ENCODE measurements at places on chromosomes 13 and 19. TPM values are rescaled to one million over a fixed set of nuclear protein-coding genes. Genes with fewer than 3 reads are reported as not detected.

SYT5 gene
- total RNA-seq: under 0.01 TPM

LRRC25 gene
- total RNA-seq: 3.9 TPM

ZNF626 gene
- total RNA-seq: 40.0 TPM

KCNRG gene
- total RNA-seq: 2.6 TPM

ATXN8OS gene
- total RNA-seq: not detected

DNA sequence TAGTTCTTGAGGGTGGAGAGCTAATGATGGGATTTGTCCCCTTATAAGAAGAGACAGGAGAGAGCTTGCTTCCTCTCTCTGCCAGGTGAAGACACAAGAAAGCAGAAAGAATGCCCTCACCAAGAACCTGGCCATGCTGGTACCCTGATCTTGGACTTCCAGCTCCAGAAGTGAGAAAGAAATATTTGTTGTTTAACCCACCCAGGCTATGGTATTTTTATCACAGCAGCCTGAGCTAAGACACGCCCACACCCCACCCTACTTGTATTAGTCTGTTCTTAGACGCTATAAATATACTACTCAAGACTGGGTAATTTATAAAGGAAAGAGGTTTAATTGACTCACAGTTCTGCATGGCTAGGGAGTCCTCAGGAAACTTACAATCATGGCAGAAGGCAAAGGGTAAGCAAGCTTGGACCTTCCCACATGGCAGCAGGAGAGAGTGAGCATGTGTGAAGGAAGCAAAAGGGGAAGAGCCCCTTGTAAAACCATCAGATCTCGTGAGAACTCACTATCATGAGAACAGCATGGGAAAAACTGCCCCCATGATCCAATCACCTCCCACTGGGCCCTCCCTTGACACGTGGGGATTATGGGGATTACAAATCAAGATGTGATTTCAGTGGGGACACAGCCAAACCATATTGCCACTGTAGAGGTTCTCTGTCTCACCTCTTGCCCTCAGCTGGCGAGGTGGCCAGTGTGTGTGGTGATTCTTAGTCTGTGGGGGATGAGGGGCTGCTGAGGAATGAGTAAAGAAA, 57.4 kb upstream of the RCBTB2 start:
- DNase-seq: no peak

- DNase-seq: no peak
These were observed 209.1 kb downstream of the OLFM4 start for GRCh38 chr13:53237696-53238095.

DNA sequence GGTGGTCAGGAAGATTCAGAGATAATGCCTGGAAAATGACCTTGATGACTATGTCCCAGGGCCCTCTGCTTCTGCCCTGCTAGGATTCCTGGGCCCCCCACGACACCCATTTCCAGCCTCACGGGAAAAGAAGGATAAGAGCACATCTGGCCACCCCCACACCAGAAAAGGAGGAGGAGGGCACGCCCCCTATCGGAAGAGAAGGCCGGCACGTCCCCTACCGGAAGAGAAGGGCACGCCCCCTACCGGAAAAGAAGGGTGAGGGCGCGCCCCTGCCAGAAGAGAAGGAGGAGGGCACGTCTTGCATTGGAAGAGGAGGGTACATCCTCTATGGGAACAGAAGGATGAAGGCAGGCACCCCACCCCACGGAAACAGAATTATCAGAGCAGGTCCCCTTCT, 84.3 kb downstream of the IER2 start:
- no peak for DNase-seq

GRCh38 chr13:110542169-110542796, 19.2 kb downstream of the RAB20 start:
- no peak for DNase-seq

DNA sequence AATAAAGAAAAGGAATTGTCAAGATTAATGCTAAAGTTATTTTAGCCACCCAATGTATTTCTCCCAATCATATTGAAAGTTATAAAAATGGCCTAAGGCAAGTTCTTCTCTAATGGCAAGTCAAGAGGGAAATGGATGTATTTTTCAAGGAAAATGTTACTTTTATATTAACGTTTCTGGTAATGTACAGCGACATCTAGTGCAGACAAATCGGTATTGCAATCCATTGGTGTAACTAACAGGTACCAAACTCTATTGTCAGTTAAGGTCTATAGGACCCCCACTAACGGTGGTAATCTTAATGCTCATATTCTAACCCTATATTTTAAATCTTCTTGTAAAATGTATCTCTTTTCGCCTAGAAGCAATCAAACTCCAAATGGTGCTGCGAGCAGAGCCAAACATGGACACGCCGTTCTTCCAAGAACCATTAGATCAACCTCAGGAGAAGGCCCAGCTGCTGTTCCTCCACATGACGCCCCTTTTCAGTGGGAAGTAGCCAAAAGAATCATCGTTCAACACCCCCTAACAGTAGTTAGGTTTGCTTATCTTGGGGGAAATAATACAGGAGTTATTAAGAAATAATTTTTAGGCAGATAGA, 98.5 kb upstream of the PABPC3 start:
- DNase-seq: no peak

GRCh38 chr13:20198781-20199180, 6.0 kb upstream of the GJB2 start:
- DNase-seq: no peak

DNA sequence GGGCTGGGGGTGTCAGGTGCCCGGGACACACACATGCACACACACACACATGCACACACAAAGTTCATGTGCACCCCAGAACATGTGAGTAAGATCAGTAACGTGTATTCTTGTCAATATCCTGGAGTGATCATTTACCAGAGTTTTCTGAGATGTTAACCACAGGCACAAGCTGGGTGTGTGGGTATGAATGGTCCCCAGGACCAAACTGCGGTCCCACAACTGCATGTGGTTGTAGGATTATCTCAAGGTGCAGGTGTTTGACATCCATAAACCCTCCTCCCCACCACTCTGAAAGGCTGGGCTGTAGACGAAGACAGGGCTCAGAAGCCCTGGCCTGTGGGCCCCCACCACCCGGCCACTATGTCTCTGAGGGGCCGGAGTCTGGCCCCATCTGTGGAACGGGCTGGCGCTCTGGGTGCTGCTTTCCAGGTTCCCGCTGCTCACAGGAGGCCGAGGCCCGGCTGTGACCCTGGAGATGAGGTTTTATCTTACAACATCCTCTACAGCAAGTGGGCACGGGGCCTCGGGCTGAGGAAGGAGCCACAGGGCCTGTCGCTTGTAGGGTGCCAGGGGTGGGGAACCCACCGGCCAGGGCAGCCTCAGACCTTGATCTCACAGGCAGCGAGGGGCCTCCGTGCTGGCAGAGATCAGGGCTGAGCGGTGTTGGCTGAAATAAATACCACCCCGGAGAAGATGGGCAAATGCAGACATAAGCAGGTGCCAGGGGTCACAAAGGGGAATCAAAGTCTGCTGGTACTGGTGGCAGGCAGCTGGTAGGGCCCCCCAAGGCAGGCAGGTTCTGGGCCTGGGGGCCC, 4.3 kb downstream of the F2RL3 start:
- DNase-seq: no peak

- DNase-seq: no peak
These were observed 458.0 kb upstream of the GPC6 start for GRCh38 chr13:92768602-92769001.

DNA sequence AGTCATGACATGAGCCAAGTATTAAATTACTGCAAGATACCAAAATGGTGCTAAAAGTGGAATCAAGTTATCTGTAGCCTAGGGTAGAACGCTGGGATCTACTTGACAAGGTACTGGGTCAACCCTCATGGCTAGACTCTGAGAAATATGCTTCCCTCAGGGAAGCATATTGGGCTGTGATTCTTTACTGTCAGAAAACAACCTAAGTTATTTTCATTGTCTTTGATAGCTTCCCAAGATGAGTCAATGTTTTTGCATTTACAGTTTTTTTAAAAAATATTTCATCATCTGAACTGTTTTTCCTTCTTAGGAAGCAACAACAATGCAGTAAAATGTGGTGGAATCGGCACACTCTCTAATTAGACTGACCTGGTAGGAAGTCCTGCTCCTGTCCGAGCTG, 218.0 kb downstream of the RGCC start:
- DNase-seq: no peak

DNA sequence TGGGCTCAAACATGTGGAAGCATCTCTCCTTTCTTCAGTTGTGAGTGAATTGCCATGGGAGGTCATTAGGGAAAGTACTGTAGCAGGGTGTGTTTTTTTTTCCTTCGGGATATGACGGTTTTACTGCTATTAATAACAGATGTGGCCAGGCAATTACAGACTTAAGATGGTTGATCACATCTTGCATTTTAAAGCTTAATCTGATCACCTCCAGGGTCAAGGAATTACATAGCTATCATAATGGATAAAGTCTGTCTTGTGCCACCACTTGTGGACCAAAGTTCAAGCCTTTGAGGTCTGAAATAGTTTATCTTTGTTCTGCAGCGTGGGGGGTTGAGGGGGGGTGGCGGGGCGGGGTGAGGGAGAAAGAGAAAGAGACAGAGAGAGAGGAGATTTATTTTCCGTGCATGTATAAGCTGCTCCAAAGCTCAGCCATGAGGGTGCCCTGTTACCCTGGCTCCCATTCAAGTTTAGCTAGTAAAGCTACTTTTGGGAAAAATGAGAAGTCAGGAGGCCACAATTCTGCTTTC, 5.5 kb upstream of the SERP2 start:
- no peak for DNase-seq

DNA sequence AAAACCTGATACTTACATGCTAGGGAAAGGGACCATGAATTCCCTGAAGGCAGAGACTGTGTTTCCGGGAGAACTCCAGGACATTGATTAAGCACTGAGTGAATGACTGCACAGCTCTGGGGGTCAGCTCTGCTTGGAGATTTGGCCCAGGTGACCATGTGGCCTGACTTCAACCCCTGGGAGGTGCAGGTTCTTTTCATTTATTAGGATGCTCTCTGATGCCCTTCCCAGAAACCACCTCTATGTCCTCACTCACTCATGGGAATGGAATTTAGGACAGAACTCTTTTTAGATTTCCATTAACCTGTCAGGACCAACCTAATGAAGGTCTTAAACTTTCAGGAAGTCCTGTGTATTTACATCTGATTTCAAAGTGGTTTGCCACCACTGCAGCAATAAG, 393.3 kb upstream of the ARGLU1 start:
- DNase-seq: no peak

- no peak for DNase-seq
These were observed 703 bp downstream of the SLC17A7 start for GRCh38 chr19:49440439-49441209.

DNA sequence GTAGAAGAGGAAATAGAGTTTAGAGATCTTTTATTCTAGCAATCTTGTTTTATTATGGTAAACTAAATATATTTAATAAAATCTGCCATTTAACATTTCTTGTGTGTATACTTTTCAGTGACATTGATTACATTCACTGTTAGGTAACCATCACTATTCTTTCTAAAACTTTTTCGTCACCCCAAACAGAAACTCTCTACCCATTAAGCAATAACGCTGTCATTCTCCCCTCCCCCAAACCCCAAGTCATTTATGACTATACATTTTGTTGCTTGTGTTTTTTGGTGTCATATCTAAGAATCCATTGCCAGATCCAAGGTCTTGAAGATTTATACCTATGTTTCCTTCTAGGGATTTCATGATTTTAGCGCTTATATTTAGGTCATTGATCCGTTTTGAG, 10.6 kb downstream of the URI1 start:
- no peak for DNase-seq

DNA sequence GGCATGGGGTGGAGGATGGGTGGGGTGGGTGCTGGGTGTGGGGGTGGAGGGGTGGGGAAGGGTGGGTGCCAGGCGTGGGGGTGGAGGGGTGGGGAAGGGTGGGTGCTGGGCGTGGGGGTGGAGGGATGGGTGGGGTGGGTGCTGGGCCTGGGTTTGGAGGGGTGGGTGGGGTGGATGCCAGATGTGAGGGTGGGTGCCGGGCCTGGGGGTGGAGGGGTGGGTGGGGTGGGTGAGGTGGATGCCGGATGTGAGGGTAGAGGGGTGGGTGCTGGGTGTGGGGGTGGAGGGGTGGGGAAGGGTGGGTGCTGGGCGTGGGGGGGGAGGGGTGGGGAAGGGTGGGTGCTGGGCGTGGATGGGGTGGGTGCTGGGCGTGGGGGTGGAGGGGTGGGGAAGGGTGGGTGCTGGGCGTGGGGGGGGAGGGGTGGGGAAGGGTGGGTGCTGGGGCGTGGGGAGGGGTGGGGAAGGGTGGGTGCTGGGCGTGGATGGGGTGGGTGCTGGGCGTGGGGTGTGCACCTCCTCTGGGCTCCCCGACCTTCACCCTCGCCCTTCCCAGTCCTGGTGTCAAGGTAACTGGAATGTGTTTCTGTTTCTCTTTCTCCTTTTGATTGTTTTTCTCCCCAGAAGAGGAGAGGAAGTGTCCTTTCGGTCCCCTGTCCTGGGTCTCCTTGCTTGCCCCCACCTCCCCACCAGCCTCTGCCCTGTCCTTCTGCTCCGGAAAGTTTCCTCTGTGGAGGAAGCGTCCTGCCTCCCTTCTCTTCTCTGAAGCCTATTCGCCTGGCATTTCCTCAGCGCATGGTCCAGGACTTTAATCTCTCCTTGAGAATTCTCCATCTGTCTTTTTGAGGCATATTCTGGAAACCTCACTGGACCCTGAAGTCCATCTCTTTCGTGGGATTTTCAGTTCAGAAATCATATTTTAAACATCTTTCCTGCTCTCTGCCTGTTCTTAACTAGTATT, 22.9 kb upstream of the CFAP97D2 start:
- DNase-seq: no peak

- no peak for DNase-seq
These were observed 66.5 kb downstream of the NDFIP2 start for GRCh38 chr13:79547211-79548195.

DNA sequence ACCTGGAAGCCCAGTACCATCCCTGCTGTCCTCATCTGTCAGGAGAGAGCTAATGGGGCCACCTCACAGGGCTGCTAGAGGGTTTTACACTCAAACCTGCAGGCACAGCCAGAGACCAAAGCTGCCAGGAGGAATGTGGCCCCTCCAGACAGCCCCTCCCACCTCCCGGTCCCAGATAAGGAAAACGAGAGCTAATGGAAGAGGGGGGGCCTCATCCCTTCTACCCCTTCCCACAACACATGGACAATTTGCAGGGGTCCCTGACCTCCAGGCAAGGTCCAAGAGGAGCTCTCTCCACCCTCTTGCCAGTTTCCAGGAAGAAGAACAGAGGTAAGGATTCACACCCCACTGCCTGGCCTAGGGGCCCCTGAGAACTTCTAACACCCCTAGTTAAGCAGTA, 1.6 kb upstream of the PEPD start:
- no peak for DNase-seq

- no peak for DNase-seq
These were observed 11.2 kb downstream of the SLC1A5 start for GRCh38 chr19:46776927-46777911.

DNA sequence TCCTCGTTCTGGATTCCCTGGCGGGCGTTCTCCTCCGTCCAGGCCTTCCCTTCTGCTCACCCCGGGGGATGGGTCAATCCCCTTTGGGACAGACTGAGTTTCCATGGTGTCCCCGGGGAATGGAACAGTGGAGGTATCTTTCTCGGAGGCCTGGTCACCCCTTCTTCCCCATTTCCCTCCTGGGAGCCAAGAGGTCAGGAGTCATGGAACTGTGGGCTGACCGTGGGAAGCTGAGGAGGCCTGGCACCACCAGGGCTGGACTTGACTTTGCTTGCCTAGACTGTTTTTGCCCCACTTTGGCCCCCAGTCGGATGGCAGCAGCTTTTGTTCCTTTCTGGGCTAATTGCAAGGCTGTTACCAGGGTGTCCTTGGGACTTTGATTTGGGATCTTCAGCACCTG, 2.0 kb downstream of the NACC1 start:
- DNase-seq: no peak

All from breast epithelium (tissue), 4 donors.